Skeletal muscle cell (primary cell): ENCODE measurements at places on chromosomes 3 and 15.

GRCh38 chr15:41919201-41919820 is 25.5 kb upstream of the SPTBN5 start:
- no peak for DNase-seq

DNA sequence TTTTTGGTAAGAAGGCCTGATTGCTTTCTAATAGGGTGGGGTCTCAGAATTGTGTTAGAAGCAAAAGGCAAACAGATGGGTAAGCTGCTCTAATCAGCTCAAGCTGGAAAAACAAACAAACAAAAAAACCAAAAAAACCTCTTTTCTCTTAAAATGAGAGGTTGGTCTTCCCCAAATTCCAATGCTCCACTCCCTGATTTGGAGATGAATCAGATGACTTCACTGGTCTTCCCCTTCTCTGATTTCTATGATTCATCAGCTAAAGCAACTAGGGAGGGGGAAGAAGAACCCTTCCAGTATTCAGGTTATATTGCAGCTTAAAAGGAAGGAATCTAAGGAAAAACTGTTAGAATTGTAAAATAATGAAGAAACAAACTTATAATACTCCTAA is 9.6 kb upstream of the ANXA2 start:
- no peak for DNase-seq

- no peak for DNase-seq
Measured at GRCh38 chr3:172522871-172523818, at the start of gene TNFSF10. TNFSF10 (minus strand) TSS chr3:172523430; CDS start chr3:172523384, 46 bp downstream.

GRCh38 chr3:56775445-56775837 is 26.3 kb downstream of the ARHGEF3 start:
- no peak for DNase-seq

DNA sequence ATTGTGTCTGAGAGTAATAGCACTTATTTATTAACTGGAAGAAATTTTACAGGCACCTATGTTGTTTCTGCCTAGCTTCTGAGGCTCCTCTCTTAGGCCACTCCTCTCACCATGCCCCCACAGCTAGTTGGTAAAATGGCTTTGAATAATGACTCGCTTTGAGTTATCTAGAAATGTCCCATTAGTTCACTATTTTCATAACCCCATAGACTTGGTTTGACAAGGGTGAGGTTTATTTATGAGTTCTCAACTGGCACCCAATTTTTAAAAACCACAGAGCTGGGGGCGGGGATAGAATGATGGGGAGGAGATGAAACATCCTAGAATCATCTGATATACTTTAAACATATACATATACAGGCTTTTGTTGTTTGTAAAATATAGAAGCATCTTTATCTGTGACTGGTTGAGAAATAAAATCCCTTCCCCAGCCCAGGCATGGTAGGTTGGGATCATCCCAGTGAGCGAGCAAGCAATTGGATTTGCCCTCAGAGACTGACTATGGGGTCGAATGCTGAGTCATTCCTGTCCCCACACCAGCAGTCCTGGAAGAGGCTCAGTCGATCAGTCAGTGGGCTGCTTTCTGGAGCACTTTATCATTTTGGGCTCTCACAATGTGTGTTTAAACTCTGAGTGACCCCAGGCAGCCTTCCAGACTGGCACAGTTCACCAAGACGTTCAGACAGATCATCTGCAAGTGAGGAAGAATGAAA is 60.2 kb upstream of the TSEN2 start:
- peak; percentile 56 for DNase-seq

DNA sequence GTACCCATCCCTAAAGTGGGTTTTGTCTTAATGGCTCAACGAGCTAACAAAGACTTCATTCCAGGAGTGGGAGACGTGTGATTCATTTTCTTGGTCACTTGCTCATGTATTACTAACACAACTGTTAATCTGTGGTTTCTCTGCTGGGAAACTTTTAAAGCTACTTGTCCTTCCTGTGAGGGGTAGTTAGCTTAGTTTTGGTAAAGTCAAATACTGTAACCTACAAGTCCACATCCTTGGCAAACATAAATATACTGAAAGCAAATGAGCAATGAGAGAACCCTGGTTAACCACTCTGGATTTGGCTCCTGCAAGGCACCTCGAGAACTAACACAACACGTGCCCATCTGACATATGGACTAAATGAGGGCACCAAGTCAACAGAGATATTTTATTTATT is 19.9 kb downstream of the NOX5 start:
- DNase-seq, result peak; percentile 34

DNA sequence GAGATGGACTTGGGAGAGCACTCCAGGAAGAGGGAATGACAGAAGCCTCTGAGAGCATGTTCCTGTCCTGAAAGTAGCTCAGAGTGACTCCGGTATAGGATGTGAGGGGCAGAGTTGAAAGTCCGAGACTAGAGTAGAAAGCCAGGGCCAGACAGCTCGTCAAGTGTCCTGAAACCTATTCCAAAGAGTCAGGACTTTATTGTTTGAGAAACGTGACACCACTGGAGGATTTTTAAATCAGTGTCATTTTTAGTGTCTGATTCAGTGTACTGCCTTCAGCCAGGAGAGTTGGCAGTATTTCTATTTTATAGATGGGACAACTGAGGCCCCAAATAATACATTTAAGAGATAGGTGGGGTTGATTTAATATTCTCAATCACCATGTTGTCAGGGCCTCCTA is 1.6 kb upstream of the RBMS3 start:
- no peak for DNase-seq

- no peak for DNase-seq
Measured at GRCh38 chr3:6168256-6168655, 692.7 kb upstream of the GRM7 start.

GRCh38 chr3:116663161-116664110 is 46.1 kb upstream of the TUSC7 start:
- no peak for DNase-seq

DNA sequence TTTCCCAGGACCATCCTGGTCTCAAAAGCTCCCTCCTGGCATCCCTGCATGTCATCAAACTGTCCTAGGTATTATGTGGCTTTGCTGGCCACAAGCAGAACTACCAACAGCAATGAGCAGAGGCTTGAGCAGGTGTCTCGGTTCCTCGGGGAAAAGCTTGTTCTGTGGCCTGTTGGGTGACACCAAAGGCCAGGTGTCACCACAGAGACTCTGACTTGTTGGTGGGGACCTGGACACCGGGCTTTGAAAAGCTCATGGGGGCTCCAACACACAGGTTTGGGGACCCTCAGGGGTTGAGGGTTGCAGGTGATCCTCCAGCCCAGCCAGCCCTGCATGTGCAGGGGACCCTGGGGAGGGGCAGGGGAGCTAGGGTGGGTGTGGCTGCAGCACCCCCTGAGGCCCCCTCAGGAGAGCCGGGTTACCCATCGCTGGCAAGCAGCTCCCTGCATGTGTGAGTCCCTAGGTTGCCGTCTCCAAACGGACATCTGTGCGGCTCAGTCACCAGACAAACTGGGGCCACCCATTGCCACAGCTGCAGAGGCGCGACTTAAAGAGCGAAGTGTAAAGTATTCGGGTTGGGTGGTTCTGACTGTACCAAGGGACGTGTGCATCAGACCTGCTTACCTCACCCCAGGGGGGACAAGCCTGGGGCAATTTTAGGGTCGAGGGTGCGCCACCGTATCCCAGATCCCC is 140.1 kb downstream of the CHSY1 start:
- DNase-seq, result no peak

- DNase-seq, result no peak
Measured at GRCh38 chr3:11914651-11915050, 68.0 kb upstream of the TAMM41 start.

DNA sequence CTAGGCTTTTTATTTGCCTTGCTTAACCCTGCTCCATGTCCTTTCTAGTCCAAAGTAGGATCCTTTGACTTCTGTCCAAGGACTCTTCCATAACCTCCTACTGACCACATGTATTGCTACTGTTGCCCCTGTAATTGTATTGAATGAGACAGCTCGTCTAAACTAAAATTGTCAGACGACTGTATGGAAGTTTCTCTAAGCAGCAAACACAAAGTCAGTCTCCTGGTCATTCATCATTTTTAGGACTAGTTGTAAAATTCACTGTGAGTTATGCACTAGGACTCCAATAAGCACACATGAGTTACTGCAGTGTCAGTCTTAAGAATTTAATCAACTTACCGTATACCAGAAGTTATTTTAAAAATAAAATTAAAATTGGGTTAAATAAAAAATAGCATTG is 32.8 kb downstream of the SLTM start:
- DNase-seq, result no peak

DNA sequence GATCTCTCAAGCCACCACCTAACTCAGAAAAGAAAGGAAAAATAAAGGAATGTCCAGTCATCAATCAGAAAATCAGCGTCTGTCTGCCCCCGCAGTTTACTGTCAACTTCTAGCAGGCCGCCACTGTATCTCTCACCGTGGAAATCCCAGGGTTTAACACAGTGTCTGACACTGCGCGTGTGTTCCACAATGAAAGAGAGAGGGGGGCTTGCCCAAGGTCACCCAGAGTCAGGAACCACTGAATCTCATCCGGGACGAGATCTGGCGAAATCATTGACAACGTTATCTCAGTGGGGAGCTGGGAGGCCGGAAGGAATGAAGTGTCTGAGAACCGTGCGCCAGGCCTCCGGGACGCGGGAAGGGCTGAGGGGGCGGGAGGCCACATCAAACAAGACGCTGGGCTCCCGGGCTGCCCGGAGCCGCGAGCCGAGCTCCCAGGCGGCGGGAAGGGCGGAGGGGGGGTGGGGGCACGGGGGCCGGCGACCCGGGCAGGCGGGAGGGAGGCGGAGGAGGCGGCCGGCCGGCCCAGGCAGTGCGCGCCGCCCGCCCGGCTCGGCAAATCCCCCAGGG is 2.2 kb upstream of the HES1 start:
- no peak for DNase-seq

DNA sequence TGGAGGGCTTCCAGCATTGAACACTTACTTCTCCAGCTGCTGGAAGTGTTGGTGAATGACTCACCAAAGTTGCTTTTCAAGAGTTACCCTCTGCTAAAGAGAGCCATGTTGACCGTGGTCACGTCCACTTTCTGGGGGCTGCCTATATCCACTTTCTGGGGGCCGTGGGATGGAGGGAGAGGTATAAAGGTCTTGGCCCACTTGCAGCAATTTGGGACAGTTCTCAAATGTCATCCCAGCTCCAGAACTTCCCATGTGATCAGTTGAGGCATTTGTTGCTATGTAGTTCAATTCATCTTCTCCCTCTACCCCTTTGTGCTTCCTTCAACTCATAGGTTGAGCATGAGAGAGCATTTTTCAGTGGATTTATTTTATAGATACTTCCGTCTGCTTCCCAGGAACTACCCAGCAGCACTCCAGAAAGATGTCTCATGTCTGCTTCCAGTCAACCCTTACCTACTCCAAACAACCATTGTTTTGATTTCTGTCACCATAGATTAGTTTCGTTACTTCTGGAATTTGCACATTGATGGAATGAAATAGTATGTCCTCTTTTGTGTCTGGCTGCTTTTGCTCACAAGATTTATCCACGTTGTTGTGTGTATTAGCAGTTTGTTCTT is 130.6 kb downstream of the TCF12 start:
- DNase-seq, result no peak

DNA sequence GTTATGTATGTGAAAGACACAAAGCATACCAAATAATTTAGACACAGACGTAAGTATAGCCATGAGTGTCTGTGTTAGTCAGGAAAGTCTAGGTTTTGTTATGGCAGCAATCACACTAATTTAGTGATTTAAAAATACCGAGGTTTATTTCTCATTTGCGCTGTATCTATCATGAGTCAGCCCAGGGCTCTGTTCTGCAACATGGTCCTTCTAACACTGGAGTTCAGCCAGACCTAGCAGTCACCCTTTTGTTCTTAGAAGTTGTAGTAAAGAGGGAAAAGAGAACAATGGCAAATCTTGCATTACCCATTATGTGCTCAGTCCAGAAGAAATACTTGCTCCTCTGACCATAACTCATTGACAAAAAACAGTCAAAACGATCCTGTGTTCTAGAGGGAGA is 311.5 kb downstream of the NLGN1 start:
- peak; percentile 31 for DNase-seq

DNA sequence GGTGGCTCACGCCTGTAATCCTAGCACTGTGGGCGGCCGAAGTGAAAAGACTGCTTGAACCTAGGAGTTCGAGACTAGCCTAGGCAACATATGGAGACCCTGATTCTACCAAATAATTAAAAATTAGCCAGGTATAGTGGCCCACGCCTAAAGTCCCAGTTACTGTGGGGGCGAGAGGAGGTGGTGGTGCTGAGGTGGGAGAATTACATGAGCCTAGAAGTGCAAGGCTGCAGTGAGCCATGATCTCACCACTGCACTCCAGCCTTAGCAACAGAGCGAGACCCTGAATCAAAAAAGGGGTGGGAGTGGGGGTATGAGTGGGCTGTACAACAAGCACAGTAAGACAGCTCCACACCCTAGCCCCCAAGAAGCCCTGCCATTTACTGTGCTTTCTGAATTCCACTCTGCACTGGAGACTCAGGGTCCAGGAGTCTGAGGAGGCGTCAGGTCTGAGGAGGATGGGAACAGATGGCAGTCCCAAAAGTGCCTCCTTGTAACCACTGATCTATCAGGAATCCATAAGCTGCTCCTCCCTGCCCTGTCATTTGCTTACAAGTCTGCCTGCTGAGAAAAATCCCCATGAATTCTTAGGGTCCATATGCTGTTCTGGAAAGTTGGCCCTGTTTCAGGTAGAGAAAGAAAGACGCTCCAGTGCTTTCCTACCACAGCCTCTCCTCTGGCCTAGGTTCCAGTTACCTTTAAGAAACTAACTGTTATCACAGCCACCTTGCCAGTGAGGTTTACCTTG is 171.1 kb downstream of the MAGI1 start:
- DNase-seq, result no peak

DNA sequence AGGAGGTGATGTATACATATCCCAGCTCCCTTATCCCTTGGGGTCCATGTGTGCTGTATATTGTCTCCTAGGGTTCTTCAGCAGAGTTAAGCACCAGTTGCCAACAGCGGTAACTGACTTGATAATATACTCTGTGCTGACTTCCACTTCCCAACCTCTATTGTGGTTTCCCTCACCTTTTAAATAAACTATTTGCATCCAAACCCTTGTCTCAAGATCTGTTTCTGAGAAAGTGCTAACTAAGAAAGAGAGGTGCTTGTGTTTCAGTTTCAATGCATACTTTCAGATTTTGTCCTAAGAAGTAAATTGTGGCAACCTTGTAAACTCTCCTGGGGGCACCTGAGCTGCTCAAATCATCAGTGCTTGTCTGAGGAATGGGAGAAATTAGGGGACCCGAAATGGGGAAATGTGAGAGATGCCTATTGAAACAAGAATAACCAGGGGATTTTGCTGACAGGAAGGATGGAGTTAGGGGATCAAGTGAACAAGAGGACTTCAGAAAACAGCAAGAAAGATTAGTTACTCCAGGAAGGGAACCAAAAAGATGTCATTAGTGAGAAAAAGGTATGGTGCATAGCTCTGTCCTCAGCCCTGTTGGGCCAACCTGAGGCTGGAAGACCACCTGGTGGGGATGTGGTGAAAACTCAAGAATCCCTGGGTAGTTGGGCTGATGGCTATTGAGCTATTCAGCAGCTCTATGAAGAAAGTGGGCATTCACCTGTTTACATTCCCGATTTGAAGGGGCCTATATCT is 50.9 kb upstream of the MRPL3 start:
- DNase-seq, result no peak
